NCI-H1694 (cell line): ENCODE measurements at places on chromosomes 6 and 20.
A peak's percentile ranks its signal among the peaks of the same experiment; 100 is the strongest.

GRCh38 chr6:155171747-155172449 is 91.9 kb upstream of the CLDN20 start:
- DNase-seq: peak; percentile 81

DNA sequence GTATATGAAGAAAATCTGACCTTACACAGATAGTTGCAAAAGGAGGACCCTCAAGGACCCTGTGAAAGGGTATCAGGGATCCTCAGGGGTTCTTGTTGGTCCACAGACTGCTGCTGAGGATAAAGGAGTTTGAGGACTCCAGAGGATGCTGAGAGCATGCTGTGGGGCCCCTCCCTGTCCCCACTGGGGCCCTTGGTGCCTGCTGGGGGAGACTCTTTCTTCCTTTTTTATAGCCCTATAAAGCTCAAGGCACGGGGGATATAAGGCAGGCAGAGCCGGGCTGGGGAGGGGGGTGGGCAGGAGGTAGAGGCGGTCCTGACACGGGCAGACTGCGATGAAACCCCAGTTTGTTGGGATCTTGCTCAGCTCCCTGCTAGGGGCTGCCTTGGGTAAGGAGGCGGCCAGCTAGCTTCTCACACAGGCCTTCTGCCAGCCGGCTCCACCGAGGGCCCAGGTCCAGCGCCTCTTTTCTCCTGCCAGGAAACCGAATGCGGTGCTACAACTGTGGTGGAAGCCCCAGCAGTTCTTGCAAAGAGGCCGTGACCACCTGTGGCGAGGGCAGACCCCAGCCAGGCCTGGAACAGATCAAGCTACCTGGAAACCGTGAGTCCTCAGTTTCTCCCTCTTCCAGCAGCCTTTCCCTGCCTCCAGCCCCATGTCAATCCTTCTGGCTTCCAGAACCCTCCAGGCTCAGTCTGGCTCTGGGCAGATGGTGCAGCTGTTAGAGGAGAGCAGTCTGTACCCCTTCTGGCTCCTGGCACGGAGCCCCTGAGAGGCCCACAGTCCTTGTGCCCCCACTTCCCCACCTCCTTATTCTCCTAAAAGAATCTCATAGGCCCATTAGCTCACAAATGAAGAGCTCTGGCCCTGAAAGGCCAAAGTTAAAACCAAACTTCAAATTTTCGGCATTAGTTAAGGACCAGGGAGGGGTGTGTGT is at the start of gene LY6G6D:
Gene LY6G6D (plus strand): TSS at position 327 of the 937 bp plus-strand sequence. CDS start 8 bp downstream, at position 335.
- DNase-seq: no peak

- DNase-seq: no peak
Measured at GRCh38 chr20:8568075-8568474, 436.0 kb downstream of the PLCB1 start.

DNA sequence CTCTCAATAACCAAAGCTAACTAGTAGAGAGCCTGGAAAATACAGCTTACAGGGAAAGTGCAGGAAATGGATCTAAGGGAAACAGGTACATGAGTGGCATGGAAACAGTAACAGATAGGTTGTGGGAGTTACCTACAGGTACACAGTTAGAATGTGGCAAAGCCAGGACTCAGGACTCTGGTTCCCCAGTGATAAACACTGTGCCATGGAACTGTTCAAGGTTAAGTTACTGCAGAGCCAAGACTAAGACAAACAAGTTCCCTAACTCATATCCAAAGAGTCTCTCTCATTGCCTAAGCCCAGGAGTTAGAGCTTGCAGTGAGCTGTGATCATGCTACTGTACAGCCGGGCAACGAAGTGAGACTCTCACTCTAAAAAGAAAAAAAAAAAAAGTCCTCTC is 6.6 kb downstream of the MED20 start:
- no peak for DNase-seq

GRCh38 chr6:145360865-145361264 is 374.5 kb downstream of the EPM2A start:
- no peak for DNase-seq

GRCh38 chr6:87965806-87966205 is 81.8 kb upstream of the SPACA1 start:
- DNase-seq: no peak

DNA sequence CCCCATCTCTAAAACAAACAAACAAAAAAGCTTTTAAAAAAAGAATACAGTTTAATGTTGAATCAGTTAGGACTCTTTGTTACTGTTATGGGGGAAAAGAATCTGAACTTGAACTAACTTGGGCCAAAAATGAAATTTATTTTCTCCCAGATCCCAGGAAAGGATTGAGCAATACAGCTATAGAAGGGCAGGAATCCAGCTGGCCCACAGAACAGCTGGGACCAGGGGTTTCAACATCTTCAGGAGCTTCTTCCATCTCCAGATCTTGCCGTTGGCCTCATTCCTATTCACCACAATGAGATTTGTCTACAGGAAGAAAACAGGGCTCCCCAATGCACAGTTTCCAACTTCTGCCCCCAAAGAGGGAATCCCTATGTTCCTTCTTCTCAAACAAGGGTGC is 43.2 kb upstream of the AKAP12 start:
- no peak for DNase-seq

DNA sequence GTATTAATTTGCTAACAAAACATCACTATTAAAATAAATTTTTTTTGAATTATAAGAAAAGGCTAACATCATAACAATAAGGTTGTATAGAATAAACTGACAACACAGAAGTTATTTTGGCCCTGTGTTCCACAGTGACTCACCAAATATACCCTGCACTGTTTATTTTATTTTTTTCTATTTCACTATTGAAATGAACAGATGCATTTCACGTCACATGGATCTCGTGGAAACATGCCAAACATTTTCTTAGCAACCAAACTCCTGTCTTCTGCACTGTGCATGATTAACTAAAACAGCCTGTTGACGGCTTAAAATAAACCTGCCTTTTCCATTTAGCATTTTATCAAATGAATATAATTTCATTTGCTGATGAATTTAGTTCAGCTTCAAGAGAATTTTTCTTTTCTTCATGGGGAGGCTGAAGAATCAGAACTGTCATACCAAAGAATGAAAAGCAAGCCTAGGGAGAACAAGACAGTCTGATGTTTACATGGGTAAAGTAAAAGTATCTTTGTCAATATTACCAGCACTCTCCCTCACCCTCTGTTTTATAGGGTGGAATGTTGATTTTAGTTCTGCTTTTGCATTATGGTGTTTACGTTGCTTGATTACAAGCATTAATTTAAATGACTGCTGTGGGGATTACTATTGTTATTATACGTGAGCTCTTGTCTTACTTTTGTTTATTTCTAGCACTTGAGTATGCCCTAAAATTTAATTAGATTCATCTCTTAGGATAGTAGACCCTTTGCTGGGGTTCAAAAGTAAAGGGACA is 115.3 kb downstream of the LCA5 start:
- DNase-seq: peak; percentile 89

DNA sequence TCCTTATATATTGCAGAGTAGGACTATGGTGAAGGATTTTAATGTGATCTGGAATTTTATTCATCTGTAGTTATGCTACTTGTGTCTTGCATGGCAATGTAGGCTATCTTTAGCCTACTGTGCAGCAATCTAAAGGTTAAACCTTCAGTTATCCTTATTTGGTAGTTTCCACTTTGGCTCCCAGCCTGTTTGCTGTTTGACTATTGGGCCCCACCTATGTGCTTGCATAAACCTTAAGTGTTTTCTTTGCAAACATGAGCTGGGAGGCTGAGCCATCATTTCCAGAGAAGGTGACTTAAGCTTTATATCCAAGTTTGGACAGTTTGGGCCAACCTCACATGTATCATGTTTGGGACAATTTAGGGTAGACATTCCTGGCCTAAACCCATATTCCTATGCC is 537.5 kb downstream of the BTBD3 start:
- DNase-seq: no peak

- DNase-seq: no peak
Measured at GRCh38 chr6:89273816-89274215, 41.3 kb downstream of the GABRR2 start.

- DNase-seq: no peak
Measured at GRCh38 chr6:26217714-26218075, 130.5 kb downstream of the HFE start.

- DNase-seq: no peak
Measured at GRCh38 chr6:30144811-30145210, 8.9 kb downstream of the TRIM40 start.

DNA sequence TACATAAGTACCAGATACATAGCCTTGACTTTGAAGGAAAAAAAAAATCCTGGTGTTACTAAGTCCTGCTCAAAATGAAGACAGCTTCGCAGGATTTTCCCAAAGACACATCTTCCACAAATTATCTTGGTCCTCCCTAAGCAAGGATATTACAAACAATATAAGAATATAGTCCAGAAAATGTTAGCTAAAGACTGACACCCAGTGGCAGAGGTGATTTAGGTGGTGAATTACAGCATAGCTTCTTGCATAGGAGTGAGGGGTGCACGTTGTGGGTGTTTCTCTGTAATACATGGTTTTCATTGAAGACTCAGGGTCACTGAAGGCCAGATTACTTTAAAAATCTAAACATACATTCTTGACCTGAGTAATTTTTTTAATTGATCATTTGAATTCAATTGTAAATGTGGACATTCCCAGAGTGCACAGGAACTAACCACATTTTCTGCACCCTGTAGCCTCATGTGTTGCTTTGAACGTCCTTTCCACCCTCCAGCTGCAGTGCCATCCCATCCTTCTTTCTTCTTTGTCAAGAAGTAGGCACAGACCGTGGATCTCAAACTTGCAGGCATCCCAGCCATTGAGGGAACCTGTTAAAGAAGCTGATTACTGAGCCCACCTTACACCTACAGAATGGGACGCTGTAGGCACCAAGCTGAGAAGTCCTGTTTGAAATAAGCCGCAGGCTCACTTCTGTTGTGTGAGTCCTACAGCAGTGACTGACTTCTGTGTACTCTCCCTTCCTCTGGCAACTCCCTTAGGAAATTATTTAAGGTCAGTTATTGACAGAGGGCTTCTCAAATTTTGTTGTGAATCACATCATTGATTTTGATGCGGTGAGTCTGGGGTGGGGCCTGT is 102.6 kb downstream of the PERP start:
- peak; percentile 2 for DNase-seq

DNA sequence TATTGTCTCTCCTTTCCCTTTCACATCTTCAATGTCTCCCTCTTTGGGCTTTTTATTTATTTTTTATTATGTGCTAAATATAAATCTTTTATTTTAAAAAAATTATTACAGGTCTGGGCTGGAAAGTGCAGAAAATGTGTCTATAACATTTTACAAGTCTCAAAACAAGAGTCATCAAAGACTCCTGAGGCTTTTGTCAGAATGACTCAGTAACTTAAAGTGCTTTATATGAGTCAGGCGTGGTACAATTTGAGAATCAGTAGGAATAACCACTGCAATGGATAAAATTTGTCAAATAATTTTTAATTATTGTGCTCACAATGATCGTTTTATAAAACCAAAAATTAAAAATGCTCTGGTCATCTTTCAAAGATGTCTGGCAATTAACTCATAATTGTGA is 193.9 kb downstream of the MMUT start:
- DNase-seq: no peak
